Stimulated activated CD4-positive, alpha-beta T cell treated with anti-CD3 and anti-CD28 coated beads, TNF-alpha, amount 100 ng/mL, for 1 hour (primary cell): ENCODE measurements at places on chromosomes 11 and 22.

- DNase-seq, result no peak
These were observed 95.1 kb downstream of the OR5AK2 start for GRCh38 chr11:57083641-57084385.

DNA sequence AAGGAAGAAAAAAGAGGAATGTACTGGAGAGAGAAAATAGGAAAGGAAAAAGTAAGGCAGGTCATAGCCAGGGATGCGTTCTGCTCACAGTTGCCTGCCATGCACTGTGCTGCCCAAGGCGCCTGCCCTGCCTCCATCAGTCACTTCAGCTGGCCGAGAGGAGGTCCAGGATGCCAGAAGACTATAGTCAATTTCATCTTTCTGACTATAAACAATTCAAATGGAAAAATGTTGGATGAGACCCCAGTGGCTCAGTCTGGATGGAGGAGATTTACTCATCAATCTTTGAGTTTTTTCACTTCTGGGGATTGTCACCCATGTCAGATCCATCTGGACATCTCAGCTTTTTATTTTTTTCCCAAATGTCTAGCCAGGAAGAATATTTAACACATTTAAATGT lies 36.7 kb upstream of the CLMP start:
- no peak for DNase-seq

- DNase-seq, result no peak
These were observed 29.7 kb upstream of the KRTAP5-6 start for GRCh38 chr11:1667121-1667850.

DNA sequence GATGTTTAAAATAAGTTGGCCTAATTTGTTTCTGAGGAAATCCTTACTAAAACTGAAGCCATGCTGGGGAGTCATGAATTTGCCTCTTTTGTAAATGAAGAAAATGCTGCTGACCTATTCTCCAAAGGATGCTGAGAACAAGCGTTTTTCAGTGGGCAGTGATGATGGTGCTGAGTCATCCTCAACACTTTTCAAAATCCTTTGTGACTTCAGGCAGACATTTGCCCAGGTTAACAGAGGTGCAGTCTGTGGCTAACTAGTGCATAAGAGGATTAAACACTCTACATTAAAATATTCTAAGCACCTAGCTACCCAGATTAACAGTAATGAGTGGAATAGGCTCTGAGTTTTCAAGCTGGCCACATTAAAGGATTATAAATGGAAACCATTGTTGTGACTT lies 509.0 kb downstream of the DLG2 start:
- no peak for DNase-seq

- DNase-seq, result no peak
These were observed 597.4 kb downstream of the LUZP2 start for GRCh38 chr11:25094085-25094802.

- no peak for DNase-seq
These were observed 53.6 kb downstream of the MPPED1 start for GRCh38 chr22:43465291-43466015.

GRCh38 chr11:36123336-36124101 lies 165.7 kb downstream of the COMMD9 start:
- no peak for DNase-seq

- no peak for DNase-seq
These were observed 31.0 kb downstream of the PAX6 start for GRCh38 chr11:31780078-31780477.

- DNase-seq, result no peak
These were observed 30.8 kb upstream of the SORL1 start for GRCh38 chr11:121421149-121421901.

DNA sequence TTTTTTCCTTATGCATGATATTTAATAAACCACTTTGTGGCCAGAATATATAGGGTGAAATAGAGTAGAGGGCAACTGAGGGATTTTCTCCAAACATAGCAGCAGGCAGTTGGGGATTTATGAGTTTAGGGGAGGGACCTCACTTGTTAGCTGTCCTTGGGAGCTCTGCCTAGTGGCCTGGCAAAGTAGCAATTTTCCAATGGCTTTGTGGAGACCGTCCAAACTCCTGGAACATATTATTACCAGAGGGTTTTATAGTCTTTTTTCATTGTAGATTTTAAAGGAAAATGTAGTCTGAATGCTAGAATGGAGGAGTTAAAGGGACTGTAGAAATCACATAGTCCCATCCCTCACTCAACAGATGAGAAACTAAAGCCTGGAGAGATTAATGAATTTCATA lies 32.3 kb downstream of the AMOTL1 start:
- no peak for DNase-seq

- no peak for DNase-seq
These were observed 176.4 kb downstream of the FAM181B start for GRCh38 chr11:82557274-82557673.

GRCh38 chr11:46625406-46625805 lies 8.1 kb downstream of the ATG13 start:
- DNase-seq, result no peak

- no peak for DNase-seq
These were observed 12.0 kb downstream of the ETS1 start for GRCh38 chr11:128575174-128575960.

DNA sequence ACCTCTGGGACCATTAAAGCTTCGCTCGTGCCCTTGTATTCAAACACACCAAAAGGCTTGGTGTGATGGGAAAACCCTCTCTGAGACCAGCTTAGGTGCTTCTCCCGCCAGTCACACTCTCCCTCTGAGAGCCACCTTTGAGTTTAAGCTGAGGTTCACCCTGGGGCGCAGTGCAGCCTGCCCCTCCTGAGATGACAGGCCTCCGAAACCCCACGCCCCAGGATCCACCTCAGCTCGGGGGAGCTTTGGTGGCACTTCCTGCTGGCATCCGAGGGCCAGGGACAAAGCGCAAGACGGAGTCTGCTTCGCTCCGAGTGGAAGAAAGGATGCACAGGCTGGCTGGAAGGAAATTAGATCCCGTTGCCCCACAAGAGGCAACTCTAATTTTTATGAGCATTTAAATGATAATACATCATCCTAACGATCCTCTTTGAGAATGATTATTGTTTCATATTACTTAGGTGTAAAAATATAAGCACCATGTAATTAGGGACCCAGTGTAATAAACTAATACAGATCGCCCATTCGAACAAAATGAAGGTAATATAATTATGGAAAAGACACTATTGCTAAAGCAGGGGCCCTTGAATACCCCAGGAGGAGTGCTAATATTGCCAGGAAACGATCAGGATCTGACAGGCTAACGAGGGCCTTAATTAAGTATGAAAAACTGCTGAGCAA lies 134.7 kb downstream of the CEP164 start:
- no peak for DNase-seq

DNA sequence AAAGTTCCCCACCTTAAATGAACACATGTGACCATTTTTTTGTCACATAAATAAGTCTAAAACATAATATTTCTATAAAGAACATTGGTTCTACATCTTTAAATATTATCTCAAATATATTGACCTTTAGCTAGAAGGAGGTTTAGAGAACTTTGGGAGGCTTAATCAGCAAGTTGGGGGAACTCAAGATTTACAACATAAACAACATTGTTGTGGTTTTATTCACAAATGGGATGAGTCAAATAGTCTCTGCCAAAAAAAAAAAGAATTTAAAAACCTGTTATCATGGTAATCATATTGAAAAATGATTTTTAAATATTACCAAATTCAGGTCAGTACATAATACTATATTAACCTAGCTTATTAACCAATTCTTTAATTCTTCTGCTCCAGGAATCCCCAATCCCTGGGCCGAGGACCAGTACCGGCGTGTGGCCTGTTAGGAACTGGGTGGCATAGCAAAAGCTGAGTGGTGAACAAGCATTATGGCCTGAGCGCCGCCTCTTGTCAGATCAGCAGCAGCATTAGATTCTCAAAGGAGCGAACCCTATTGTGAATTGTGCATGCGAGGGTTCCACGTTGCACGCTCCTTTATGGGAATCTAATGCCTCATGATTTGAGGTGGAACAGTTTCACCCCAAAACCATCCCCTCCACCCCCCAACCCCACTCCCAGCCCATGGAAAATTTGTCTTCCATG lies 98.2 kb downstream of the RDX start:
- no peak for DNase-seq

DNA sequence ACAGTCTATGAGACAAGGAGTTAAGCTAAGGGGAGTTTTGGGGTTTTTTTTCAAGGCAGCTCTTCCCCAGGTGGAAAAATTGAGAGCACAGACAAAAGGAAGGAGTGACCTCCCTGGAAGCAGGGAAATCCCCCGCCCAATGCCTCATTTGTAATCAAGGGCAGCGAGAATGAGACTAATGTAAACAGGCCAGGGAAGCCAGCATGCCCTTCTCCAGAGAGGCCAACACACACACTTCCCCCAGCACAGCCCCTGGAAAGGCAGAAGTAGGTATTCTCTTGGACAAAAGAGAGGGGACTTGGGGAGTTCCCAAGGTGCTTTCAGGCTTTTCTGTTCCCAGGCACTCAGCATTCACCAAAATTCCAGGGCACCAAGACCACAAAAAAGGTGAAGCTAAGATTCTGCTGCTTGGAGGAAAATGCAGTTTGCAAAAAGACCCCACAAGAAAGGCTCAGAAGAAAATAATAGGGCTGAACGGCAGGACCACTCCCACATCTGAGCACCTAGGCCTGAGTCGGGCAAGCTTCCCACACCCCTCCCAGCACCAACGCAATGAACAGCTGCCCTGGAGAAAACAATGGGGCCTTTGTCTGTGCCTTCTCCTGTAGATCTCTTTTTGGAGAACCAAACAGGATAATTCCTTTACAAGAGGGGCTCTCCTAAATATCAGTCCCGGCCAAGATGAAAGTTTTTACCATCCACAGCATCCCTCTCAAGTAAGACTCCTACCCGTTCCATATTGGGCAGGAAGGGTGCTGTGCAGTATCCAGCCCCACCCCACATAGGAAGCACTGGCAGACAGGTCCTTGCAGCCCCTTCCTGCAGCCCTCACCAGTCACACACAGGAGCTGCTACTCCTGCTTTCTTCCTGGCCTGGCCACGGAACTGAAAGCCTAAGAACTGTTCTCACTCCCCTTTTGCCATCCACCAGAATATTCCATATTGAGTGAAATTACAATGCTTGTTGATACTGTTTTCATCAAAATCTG lies 70.7 kb upstream of the AKIP1 start:
- DNase-seq, result no peak

- no peak for DNase-seq
These were observed 3.4 kb upstream of the SORL1-AS1 start for GRCh38 chr11:121456151-121456550.

GRCh38 chr11:74980634-74981033 lies 8.1 kb upstream of the NEU3 start:
- DNase-seq, result no peak

- no peak for DNase-seq
These were observed 26.1 kb upstream of the ZBTB44 start for GRCh38 chr11:130340671-130341319.

DNA sequence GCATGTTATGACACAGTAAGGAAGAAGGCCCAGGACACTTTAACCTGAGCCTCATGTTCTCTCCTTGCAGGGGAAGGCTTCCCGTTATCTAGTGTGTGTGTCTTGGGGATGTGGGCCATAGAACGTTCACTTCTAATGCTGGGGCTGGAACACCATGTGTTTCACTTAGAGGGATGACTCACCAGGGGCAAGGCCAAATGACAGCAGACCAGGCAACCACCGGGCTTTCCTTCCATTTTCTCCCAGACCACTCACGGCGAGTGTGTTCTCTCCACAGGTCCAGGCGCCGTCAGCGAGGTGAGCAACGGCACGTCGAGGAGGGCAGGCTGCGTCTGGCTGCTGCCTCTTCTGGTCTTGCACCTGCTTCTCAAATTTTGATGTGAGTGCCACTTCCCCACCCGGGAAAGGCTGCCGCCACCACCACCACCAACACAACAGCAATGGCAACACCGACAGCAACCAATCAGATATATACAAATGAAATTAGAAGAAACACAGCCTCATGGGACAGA lies 964.4 kb downstream of the NTM start:
- DNase-seq, result no peak

GRCh38 chr11:83299681-83300080 lies 13.5 kb upstream of the CCDC90B start:
- DNase-seq, result no peak

DNA sequence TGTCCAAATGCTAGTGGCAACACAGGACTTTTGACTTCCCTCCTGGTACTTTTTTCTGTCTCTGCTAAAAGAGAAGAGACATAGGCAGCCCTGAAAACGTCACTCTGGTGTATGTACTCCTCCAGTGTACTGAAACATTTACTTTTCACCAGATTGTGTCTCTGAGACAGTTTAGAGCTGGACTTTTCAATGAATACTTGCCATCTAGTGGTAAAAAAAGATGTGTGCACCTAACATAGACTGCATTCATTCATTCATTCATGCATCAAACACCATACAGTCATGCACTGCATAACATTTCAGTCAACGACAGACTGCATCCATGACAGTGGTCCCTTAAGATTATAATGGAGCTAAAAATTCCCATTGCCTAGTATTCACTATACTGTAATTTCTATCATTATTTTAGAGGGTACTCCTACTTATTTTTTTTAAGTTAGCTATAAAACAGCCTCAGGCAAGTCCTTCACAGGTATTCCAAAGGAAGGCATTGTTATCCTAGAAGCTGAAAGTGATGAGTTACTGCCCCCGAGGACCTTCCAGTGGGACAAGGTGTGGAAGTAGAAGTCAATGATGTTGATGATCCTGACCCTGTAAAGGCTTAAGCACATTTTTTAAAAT lies 186.2 kb downstream of the SPON1 start:
- DNase-seq, result no peak
